Adrenal gland (tissue), 19 donors: ENCODE measurements at places on chromosomes 5 and 9.

DNA sequence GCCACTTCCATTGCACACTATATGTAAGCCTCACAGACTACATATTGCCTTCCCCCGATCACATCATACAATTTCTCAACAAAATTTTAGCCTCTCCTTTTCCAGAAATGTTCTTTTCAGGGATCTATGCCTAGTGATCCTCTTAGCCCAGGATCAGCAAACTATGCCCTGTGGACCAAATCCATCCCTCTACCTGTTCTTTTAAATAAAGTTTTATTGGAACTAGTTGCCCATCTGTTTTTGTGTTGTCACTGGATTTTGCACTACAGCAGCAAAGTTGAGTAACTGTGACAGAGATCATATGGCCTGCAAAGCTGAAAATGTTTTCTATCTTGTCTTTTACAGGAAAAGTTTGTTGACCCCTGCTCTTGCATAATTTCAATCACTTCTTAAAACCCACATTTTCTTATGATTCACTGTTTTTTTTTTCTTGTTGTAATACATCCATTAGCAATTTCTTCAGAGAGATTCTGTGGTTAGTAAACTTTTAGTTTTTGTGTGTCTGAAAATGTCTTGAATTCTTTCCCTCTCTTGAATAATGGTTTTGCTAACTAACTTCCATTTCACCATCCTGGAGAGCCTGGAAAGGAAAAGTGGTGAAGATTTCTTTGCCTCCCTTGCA is 7.1 kb downstream of the TXNDC8 start:
- no peak for DNase-seq

GRCh38 chr9:18487611-18488010 is 13.7 kb downstream of the ADAMTSL1 start:
- no peak for DNase-seq

DNA sequence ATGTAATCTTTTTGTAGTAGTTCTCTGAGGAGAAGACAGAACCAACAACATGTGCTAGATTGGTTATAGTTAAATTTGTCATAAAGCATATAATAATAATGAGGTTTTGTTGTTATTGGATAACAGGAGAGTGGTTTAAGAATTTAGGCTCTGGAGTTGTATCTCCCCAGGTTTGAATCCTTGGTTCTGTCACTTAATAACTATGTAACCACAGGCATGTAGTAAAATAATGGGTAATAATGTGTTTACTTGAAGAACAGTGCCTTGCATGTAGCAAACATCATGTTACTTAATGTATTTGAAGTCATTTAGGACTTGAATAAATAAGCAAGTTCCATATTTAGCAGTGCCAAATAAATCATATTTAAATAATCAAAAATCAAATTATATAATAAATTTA is 55.8 kb downstream of the NSD1 start:
- DNase-seq = no peak

DNA sequence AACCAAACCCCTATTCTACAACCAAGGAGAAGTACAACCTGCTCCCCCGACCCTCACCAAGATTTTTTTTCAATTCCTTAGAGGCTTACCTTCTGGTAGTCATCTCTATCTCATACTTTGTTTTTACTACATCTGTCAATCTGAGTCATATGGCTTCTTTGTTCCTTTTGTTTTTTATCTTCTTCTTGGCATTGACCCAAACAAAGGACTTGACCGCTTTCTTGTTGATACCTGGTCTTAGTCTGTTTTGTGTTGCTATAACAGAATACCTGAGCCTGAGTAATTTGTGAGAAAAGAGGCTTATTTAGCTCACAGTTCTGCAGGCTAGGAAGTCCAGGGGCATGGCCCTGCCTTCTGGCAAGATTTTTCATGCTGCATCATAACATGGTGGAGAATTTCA is 352.7 kb downstream of the MLLT3 start:
- DNase-seq = no peak

DNA sequence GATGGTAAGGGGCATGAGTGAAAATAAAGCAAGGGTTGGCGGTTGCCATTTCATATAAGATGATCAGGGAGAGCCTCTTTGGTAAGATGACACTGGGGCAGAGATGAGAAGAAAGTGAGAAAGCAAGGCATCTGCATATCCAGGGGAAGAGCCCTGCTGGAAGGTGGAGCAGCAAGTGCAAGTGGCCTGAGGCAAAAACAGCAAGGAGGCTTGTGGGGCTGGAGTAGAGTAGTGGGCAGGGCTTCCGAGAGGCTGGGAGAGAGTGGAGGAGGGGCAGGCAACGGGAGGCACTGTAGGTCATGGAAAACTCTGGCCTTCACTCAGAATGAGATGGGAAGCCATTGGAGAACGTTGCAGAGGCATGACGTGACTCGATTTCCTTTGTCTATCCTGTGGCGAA is 199.2 kb downstream of the ARHGEF28 start:
- DNase-seq = no peak

- DNase-seq = no peak
Measured at GRCh38 chr5:178404987-178405386, 172.4 kb upstream of the PHYKPL start.

- no peak for DNase-seq
Measured at GRCh38 chr9:78563269-78563668, 266.3 kb downstream of the PSAT1 start.

DNA sequence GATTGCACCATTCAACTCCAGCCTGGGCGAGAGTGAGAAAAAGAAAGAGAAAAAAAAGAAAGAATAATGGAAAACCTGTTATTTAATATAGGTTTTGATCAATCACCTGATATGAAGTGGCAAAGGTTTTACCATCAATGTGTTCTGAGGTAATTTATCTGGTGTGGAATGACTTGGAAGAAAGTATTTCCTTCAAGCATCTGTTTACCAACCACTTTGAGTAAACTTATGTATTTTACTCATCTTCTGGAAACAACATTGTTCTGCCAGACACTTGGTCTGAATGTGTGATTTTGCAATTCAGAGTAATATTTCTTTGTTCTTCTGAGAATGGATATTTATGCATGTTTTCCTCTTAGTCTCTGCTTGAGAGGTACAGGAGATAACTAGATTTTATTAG is 24.3 kb downstream of the KIF2A start:
- DNase-seq = no peak

- no peak for DNase-seq
Measured at GRCh38 chr9:135165003-135165711, 77.7 kb downstream of the OLFM1 start.

DNA sequence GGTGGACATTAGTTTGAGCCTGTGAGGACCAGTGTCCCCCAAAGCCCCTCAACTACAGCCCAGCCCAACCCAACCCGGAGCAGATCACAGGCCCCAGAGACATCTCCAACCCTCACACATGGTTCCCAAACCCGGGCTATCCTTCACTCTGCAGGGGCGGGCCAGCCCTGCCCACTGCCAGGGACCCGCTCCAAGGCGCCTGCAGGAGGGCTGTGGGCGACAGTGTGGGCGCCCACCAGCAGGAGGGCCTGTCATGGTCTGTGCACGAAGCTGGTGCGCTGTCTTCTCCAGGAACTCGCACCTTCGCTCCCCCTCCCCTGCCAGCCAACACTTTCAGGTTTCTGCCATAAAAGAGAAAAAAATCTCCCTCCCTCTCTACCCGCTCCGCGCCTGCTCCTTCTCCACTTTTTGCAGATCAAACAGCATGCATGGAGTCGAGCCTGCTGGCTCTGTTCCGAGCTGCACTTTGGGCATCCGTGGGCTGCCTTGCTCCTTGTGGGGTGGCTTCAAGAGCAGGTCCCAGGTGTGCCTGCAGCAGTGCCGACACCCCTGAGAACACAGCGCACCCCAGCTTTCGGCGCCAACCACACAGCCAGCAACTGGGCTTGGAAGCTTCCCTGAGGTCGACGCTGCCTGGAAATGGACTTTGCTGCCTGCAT is 133.7 kb upstream of the PPP1R26 start:
- DNase-seq = no peak

DNA sequence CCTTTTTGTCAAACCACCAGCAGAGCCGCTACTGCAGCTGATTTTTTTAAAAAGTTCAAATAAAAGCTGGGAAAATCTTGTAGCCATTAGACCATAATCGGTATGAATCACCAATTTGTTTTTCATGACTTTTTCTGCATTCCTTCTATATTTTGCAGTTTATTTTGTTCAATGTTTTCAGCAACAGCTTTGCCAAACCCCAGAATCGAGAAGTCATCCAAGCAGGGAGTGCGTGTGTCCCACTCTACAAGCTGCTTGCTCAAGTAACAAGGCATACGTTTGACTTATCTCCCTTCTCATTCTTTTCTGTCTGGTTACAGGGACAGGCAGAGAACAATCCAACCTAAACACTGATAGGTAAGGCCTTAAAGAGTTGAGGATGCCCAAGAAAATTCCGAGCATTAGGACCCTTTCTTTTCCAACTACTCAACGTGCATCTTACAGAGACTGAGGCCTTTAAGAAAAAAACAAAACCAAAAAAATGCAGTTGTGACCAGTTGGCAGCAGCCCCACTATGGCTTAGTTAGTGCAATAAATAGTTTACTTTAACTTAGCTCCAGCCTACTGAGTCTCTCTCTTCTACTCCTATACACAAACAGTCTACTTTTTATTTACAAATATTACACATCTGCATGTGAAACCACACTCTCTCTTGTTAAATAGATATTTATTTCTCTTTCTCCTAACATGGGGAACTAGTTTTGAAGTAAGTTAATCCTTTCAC is 134.7 kb upstream of the SLIT3 start:
- DNase-seq = no peak

DNA sequence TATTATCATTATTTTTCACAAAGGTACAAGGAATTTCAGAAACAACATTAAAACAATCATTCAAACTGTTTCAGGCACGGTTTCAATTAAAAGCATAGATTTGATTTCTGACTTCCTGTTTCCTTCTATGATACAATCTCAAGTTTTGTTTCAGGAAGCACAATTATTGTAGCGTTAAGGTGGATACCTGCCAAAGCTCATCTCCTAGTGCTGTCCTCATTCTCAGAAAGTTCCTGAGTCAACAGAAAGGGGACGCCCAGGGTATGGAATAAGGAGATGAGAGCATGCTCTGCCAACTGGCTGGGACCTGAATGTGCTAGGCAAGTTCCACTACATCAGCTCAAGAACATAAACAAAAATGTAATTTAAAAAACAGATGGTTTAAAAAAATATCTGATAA is 2.0 kb upstream of the TRIM14 start:
- no peak for DNase-seq

DNA sequence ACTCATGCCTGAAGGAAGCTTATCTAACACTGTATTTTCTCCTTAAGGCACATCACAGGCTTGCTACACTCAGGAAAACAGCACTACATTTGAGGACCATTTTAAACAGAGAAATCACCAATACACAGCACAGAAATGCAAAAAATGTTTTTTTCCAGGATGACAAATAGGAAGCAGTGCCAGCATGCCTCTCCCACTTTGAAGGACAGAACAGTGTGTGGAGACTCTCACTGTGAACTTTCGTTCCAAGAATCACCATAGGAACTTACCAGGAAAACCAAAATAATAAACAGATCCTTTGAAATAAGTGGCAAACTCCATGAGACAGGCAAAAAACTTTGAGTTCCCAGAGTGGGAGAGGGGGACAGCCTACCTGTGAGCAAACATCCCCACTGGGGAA is 217.8 kb upstream of the MAST4 start:
- no peak for DNase-seq

DNA sequence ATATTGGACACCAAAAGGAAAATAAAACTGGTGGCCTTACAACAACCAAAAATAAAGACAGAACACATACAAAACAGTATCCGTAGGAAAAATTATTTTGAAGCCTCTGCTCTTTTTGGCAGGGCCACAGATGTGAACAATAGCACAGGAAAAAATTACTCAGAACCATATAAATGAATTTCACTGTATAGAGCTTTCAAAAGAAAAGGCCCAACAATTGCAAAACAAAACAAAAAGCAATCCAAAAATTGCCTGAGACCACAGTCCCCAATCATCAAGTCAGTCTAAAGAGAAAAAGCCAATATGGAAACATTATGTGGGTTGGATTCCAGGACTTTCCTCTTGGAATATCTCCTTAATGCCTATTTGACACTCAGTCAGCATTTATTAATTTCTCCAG is 243.8 kb downstream of the CEMIP2 start:
- DNase-seq = no peak

GRCh38 chr9:115594557-115594956 is 476.6 kb upstream of the TNC start:
- DNase-seq = no peak
